ENCODE measurements at places on chromosomes 12 and 14. TPM values are rescaled to one million over a fixed set of nuclear protein-coding genes. Genes with fewer than 3 reads are reported as not detected.

The INHBC gene
- total RNA-seq, result not detected

The CKAP4 gene
- total RNA-seq, result 44.6 TPM

The GPD1 gene
- total RNA-seq, result 56.3 TPM

- H3K27me3 ChIP-seq, result no peaks in the 10 kb centered on the region
- H3K36me3 ChIP-seq, result no peaks in the 10 kb centered on the region
- H3K27ac ChIP-seq, result no peak overlapping the region
- no peak for DNase-seq
Measured at GRCh38 chr12:126582231-126582630, 1517.0 kb downstream of the AACS start.

DNA sequence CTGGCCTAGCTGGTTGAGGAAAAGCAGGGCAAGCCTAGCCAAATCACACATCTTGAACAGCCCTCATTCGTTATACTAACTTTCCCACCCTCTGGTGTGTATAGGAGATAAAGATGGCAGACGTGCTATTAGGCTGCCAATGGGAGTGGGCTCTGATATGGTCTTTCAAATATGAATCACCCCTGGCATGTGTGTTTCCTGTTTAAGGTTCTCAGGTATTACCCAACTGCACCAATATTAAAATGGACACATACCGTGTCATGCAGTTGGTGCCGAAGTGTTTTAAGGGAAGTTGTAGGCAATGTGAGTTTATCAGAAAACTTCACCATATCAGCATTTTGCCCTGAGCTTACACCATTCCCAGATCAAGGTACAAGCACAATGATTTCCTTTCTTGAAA, 33.4 kb downstream of the CHST11 start:
- no peaks in the 10 kb centered on the region for H3K27me3 ChIP-seq
- H3K4me1 ChIP-seq, result peaks cover 18% of the 10 kb centered on the region
- H3K27ac ChIP-seq, result no peak overlapping the region
- H3K36me3 ChIP-seq, result no peaks in the 10 kb centered on the region
- DNase-seq, result no peak
- no peak overlapping the region for H3K4me3 ChIP-seq

DNA sequence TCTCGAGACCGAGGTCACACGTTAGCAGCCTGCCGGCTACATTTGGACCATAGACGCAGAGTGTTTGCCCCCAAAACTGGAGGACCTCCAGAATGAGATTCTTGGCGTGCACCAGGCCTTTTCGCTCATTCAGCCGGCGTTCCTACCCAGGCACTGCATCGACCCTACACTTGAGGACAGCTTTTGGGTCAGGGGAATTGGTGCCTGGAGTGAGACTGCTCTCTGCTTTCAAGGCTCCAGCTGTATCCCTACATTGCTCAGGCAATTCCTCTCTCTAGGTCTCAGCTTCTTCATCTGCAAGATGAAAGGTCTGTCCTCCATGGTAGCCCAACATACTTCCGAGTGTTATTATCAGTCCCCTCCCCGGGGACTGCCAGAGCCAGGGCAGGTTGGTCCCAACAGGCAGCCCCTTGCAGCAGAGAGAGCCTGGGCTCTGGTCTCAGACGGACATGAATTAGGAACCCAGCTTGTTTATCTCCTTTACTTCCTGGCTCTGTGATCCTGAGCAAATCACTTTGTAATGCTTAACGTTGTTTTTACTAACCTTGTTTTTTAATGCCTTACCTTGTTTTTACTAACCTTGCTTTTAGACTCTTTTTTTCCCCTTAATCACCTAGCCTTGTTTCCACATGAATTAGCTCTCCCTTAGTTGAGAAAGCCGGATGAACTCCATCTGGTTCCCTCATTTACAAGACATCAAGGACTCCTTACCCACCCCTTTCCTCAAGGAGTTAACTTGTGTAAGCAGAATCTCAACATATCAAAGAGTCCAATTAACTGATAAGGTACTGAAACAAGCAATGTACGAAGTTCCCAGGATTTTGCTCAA, 892 bp downstream of the TCHP start:
- H3K4me3 ChIP-seq, result peak overlapping the region; percentile 74
- peaks cover 33% of the 10 kb centered on the region for H3K36me3 ChIP-seq
- no peak for DNase-seq
- no peaks in the 10 kb centered on the region for H3K27me3 ChIP-seq
- H3K27ac ChIP-seq, result peak overlapping the region; percentile 86

GRCh38 chr12:24948757-24949722, at the start of gene BCAT1:
TSS of gene BCAT1 (minus strand) at chr12:24949101. CDS start at chr12:24948932, 169 bp downstream.
- peak within 1 kb of the TSS; percentile 90 for H3K27ac ChIP-seq
- no peaks in the 10 kb centered on the region for H3K36me3 ChIP-seq
- DNase-seq, result peak; percentile 88
- no peaks in the 10 kb centered on the region for H3K27me3 ChIP-seq
- H3K4me1 ChIP-seq, result peaks cover 10% of the 10 kb centered on the region
- H3K4me3 ChIP-seq, result peak within 1 kb of the TSS; percentile 86

DNA sequence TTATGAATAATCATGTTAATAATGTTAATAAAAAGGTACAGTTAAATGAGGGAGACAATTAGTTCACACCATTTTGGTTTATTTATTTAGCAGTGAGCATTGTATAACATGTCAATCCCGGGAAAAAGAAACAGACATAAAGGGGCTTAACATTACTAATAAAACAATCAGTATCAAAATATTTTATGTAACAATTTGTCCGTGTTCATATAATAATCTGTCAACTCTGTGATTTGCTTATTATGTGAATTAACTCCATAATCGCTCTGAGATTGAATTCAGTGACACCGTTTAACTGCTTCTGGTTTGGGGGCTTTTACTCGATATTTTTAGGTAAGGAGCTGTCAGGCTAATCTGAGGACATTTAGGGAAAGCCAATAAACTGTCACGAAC, 95.8 kb upstream of the HMGA2 start:
- peaks cover 22% of the 10 kb centered on the region for H3K27me3 ChIP-seq
- H3K4me1 ChIP-seq, result peaks cover 6% of the 10 kb centered on the region
- no peak overlapping the region for H3K4me3 ChIP-seq
- no peaks in the 10 kb centered on the region for H3K36me3 ChIP-seq
- H3K27ac ChIP-seq, result no peak overlapping the region

DNA sequence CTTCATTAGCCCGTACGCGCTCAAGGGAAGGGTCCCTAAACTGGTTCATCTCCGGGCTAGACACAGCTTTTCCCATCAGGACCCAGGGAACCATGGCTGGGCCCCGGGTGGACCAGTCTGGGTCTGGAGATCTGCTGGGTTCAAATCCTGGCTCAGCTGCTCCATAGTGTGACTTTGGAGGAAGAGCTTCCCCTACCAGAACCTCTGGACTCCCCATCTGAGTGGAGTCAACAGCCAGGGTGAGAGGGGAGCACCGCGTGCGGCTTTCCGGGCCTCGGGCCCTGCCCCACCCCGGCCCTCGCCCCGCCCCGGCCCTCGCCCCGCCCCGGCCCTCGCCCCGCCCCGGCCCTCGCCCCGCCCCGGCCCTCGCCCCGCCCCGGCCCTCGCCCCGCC, 41.2 kb downstream of the BEGAIN start:
- DNase-seq, result no peak
- peaks cover 2% of the 10 kb centered on the region for H3K36me3 ChIP-seq
- peaks cover 14% of the 10 kb centered on the region for H3K27me3 ChIP-seq
- no peak overlapping the region for H3K4me3 ChIP-seq

The PRKD1 gene
- 14.0 TPM for total RNA-seq

GRCh38 chr14:69807192-69807591, 10.2 kb upstream of the SLC10A1 start:
- no peak for DNase-seq
- no peak overlapping the region for H3K4me3 ChIP-seq
- no peaks in the 10 kb centered on the region for H3K4me1 ChIP-seq
- H3K27me3 ChIP-seq, result peaks cover 3% of the 10 kb centered on the region
- no peak overlapping the region for H3K27ac ChIP-seq

DNA sequence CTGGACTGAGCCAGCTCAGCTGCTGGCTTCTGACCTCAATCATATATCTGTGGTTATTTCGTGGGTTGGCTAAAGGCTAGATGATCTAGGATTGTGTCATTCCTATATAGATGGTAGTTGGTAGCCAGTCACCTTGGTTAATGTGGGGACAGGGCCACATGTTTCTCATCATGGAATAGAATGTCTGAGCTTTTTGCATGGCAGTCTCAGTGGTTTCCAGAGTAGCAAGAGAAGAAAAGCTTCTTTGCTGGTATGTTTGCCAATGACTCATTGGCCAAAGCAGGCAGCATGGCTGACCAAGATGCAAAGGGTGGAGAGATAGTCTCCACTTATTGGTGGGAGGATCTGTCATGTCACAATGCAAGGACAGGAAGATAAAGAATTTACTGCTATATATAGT, 746.4 kb upstream of the FLRT2 start:
- no peaks in the 10 kb centered on the region for H3K4me1 ChIP-seq
- H3K27me3 ChIP-seq, result no peaks in the 10 kb centered on the region
- H3K36me3 ChIP-seq, result no peaks in the 10 kb centered on the region
- no peak overlapping the region for H3K27ac ChIP-seq

DNA sequence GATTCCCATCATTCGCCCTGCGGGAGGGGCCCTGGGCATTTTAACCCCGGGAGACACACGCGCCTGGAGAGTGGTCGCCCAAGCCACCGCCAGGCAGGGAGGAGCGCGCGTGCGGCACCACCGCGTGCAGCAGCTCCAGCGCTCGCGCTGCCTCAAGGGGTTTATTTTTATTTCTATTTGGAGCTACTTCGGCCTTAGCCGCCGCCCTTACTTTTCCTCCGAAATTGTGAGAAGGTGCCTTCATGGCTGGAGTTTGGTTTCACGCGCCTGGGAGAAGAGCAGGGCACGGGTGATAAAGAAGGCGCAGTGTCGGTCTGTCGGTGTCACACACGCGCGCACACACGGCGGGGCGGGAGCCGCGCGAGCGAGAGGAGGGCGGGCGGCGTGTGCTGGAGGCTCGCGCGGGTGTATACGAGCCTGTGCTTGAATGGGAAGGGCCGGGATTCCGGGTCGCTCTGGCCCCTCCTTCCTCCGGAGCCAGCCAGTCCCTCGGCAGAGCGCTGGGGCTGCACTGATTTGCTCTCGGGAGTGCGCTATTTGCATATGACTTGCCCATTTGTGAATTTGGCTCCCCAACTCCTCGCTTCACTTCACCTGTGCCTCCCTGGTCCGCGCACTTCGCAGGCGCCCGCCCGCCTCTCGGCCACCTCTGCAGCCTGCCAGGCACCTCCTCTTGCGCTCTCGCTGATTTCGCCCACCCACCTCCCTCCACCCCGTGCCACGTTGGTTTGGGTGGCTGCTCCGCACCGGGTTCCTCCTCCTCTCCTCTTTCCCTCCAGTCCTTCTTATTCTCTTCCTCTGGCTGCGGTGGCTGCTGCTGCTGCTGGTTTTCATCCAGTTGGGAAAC, 932.3 kb downstream of the DIO2 start:
- peak overlapping the region; percentile 52 for H3K4me3 ChIP-seq
- no peaks in the 10 kb centered on the region for H3K36me3 ChIP-seq
- peaks cover 41% of the 10 kb centered on the region for H3K27me3 ChIP-seq
- DNase-seq, result peak; percentile 90
- no peak overlapping the region for H3K27ac ChIP-seq

GRCh38 chr14:71815110-71815509, 117.1 kb upstream of the RGS6 start:
- H3K4me3 ChIP-seq, result no peak overlapping the region
- H3K4me1 ChIP-seq, result no peaks in the 10 kb centered on the region
- no peak for DNase-seq
- peaks cover 3% of the 10 kb centered on the region for H3K27me3 ChIP-seq
- no peaks in the 10 kb centered on the region for H3K36me3 ChIP-seq

DNA sequence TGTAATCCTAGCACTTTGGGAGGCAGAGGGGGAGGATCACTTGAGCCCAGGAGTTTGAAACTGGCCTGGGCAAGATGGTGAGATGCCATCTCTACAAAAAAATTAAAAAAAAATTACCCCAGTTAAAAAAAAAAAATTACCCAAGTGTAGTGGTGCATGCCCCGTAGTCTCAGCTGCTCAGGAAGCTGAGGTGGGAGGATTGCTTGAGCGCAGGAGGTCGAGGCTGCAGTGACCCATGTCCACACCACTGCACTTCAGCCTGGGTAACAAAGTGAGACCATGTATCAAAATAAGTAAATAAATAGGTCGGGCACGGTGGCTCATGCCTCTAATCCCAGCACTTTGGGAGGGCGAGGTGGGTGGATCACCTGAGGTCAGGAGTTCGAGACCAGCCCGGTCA, 128.8 kb downstream of the VRK1 start:
- no peaks in the 10 kb centered on the region for H3K4me1 ChIP-seq
- no peak for DNase-seq
- H3K4me3 ChIP-seq, result no peak overlapping the region
- H3K27ac ChIP-seq, result no peak overlapping the region
- no peaks in the 10 kb centered on the region for H3K27me3 ChIP-seq

GRCh38 chr12:52036587-52037171, 14.6 kb upstream of the NR4A1 start:
- peak overlapping the region; percentile 87 for H3K27ac ChIP-seq
- peak overlapping the region; percentile 39 for H3K4me3 ChIP-seq
- peaks cover 66% of the 10 kb centered on the region for H3K4me1 ChIP-seq
- peak; percentile 96 for DNase-seq

The CEP170B gene
- 1.6 TPM for total RNA-seq

DNA sequence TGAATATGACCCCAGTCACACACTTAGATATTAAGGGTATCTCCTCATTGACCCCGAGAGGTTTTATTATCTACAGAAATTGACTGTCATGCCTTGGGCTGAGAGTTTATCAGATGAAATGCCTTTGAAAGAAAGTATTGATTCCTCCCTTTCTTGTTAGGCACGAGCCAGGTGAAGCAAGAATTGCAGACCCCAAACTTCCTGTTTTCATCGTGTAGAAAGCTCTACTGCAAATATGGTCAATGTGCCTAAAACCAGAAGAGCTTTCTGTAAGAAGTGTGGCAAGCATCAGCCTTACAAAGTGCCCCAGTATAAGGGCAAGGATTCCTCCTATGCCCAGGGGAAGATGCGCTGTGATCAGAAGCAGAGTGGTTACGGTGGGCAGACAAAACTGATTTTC, 143.9 kb upstream of the FUT8 start:
- no peak overlapping the region for H3K27ac ChIP-seq
- no peaks in the 10 kb centered on the region for H3K27me3 ChIP-seq
- no peaks in the 10 kb centered on the region for H3K36me3 ChIP-seq
- DNase-seq, result no peak
- no peak overlapping the region for H3K4me3 ChIP-seq

DNA sequence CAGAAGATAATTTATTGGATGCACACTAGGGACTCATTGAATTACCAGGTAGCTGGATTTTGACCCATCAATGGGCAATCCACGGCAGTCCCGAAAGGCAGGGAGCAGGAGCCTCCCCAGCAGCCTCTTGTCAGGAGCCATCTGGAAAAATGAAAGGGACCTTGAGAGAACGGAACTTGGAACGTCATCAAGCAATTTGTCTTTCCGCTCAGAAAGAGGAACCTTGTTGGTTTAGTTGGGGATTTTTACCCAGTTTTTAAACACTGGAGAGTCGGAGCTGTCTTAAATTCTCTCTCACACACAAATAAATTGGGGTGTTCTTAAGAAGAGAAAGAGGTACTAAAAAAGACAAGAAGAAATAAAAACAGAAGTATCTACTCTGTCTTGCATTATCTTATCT, 1351.7 kb upstream of the TMEM132C start:
- no peak overlapping the region for H3K27ac ChIP-seq
- no peaks in the 10 kb centered on the region for H3K27me3 ChIP-seq

DNA sequence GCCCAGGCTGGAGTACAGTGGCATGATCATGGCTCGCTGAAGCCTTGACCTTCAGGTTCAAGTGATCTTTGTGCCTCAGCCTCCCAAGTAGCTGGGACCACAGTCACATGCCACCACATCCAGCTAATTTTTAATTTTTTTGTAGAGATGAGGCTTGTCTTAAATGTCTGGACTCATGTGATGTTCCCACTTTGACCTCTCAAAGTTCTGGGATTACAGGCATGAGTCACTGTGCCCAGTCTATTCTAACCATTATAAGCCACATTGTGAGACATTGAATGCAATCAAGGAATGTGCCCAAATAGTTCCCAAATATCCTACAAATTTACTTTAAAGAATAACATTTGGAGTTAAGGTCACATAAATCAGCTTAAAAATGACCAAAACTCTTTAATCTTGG, 130.7 kb upstream of the ARID2 start:
- no peak for DNase-seq
- no peaks in the 10 kb centered on the region for H3K4me1 ChIP-seq
- no peak overlapping the region for H3K27ac ChIP-seq

Measured in muscle of leg (tissue), 16 donors.